CD4-positive, alpha-beta T cell treated with Interleukin-10 for 1 hour (primary cell): ENCODE measurements at places on chromosomes 1 and 21.

DNA sequence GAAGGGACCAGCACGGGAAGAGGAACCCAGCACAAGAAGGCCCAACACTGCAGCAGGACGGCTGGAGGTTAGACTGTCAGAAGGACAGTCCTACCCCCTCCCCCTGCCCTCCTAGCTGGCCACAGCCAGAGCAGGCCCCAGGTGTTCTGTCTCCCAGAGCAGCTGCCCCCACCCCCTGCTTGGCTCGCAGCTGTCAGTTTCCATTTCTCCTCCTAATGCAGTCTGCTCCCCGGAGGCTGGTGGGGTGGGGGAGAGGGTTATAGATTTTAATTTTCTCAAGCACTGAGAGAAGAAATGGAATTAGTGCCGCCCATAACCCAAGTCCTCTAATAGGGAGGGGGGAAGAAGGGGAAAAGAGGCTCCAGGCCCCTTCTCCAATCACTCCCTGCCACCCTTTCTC lies 13.0 kb upstream of the PEAR1 start:
- no peak for DNase-seq

DNA sequence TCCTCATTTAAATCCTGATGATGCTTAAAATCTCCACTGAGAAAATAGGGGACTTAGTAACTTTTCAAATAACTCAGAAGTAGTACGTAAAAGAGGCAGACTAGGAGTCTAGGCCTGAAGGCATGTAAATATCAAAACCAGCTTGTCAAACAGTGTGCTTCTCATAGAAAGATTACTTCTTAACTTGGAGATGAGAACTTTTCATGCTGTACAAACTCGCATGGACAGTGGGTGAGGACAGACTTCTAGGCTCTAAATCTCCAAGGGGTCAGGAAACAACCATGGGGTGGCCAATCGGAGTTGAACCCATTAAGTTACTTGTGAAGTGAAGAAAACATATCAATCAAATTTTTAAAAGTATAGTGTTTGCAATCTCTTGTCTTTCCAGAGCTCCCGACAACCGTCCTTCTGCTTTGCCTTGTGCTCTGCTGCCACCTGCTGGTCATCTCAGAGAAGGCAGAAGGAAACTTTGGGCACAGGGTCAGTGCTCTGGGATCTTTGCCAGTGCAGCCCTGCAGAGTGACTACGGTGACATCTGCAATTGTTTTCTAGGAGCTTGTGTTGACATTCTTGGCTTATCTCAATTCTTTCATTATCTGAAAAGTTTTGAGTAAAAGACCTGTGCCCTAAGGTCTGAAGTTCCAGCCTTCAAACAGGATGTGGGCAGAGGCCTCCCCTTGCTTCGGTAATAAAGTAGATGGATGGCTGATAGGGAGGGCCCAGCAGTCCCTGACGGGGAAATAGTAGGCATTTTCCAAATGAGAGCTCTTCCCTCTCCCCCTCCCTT lies 105.1 kb upstream of the PDE4B start:
- DNase-seq: peak; percentile 75

DNA sequence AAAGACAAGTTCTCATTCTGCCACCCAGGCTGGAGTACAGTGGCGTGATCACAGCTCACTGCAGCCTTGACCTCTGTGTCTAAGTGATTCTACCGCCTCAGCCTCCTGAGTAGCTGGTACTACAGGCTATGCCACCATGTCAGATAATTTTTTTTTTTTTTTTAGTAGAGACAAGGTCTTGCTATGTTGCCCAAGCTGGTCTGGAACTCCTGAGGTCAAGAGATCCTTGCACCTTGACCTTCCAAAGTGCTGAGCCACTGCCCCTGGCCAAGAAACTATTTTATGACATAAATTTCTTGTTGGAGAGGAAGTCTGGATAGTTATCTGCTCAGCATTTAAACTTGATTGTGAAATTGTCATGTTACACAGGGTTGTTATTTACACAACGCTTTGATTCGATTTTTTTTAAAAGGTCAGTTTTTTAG lies 2.1 kb downstream of the SCCPDH start:
- DNase-seq: no peak

GRCh38 chr1:243731301-243731891 lies 118.6 kb downstream of the AKT3 start:
- no peak for DNase-seq

DNA sequence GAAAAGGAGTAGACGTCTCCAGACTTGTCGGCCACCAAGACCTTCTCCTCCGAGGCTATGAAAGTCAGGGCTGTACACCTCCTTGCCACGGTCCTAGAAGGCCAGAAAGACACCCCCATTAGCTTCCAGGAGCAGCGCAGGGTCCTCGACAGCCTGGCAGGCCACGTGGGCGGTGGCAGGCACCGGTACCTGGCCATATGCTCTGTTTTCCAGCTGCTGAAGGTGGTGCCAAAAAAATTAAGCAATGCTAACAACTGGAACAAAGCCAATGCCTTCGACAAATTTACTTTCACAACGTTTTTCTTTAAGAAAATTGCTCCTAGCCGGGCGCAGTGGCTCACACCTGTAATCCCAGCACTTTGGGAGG lies 15.9 kb downstream of the WDR4 start:
- no peak for DNase-seq
